Stimulated activated CD4-positive, alpha-beta T cell treated with anti-CD3 and anti-CD28 coated beads, Interleukin-2, amount 100 ng/mL, for 48 hours (primary cell): ENCODE measurements at places on chromosomes 4 and X.

DNA sequence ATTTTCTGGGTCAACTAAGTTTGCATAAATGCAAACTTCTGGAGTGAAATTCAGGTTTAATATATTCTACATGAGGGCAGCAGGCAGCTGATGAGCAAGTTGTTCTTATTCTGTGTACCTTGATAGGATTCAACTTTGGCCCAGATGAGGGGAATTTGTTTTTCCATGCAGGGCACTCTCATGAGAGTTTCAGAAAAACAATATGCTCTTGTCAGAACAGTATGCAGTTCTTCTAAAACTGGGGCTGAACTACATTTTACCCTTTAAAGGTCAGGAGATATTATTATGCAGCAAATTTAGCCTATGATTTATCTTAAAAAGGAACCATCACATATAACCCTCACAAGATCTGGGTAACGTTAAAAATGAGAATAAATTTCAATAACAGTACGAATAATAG, 19.2 kb downstream of the GPRIN3 start:
- no peak for DNase-seq

- no peak for DNase-seq
These were observed 97.9 kb downstream of the COX18 start for GRCh38 chr4:72971572-72971971.

- no peak for DNase-seq
These were observed 237.6 kb downstream of the FSTL5 start for GRCh38 chr4:161926033-161926828.

DNA sequence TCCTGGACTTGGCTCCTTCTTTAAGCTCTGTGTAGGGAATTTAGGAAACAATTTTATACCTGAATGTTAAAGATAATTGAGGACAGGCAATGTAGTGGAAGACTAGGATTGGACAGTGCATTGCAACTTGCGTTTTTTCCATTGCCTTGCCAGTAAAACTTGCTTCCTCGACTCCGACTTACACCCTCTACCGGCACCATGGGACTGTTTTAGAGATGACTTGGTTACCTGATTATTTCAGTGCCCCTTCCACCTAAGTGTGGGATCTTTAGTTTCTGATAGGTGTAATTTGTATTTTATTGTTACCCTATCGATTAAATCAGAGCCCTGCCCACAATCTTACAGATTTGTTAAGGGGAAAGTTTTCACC, 1.2 kb downstream of the PRPS1 start:
- no peak for DNase-seq

DNA sequence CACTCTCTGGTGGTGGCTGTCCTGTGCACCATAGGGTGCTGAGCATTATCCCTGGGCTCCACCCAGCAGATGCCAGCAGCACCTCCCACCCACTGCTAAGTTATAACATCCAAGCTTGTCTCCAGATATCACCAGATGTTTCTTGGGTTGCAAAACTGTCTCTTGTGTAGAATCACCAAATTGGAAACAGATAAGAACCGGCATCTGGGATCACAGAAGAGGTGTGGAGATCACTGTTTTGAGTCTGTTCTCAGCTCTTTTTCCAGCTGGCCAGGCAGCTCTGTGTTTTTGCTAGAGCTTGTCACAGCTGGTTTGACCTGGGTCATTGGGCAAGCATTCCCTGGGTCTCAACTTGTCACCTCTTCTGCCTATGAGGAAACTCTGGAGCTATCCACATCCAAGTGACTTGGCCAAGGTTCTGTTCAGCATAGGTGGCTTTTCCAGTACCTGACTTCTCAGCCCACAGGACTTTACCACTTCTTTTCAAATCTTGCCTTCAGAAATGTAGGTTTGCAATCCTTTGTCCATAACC, 15.3 kb upstream of the PUDP start:
- DNase-seq: no peak

- no peak for DNase-seq
These were observed 37.3 kb upstream of the GK2 start for GRCh38 chr4:79445371-79445781.

DNA sequence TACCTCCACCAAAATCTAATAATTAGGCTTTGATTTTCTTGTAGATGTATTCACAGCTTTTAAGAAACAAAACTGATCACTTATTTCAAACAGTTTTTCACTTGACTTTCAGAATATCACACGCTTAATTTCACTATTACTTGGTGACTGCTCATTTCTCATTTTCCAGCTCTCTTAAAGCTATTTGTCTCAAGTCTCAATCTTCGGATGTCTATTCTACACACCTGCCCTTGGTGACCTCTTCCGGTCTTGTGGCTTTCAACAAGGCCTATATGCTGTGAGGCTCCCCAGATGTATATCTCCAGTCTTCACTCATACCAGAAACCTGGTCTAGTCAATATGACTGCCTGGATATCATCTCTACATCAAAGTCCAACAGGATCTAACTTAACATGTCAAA, 34.9 kb upstream of the ANXA10 start:
- no peak for DNase-seq

DNA sequence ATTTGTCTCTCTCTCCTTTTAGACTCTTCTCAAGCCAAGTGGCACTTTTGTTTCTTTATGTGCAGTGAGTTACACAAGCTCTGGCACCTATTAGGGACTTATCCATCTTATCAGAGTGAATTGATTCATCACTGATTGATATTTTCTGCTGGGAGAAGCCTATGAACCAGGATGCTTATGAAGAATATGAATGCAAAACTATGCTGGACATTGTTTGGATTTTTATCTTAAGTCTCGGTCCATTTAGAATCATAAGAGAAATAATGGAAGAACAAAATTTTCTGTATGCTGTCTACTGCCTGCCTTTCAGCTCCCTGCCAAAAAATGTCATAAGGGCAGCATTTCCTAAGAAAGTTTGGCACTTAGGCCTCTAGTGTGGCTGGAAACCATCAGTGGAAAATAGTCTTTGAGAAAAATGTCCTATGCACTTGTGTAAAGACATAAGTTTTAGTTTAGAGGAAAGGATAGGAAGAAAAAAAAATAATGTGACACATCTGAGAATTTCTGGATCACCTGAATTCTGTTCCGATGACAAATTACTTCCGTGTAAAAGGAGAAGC, 365.7 kb upstream of the MAD2L1 start:
- no peak for DNase-seq

DNA sequence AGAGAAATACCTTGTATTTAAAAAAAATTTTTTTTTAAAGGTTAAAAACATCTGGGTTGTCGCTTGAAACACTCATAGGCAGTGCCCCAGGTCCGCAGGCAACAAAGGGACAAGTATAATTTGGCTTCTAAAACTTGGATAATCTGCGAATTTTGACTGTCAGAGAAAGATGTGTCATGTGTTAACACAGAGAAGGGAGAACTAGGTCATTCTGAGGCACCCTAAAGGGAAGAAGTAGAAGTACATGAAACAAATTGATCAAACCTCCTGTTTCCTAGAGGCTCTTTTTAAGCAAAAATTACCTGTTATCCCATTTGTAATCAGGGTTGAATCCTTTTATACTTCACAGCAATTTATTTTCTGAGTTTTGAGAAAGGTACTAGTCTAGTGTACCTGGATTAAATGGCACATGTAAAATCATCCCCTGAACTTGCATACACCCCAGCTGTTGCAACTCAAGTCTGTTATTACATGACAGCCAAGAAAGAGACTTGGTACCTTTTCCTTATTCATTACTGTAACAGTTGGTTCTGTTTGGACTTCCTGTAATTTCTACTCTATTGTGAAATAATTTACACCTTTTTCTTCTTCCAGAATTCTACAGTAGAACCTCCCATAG, 1.7 kb downstream of the SRD5A3 start:
- DNase-seq: no peak

- DNase-seq: no peak
These were observed 202.4 kb downstream of the ADAMTS3 start for GRCh38 chr4:72366601-72367000.

DNA sequence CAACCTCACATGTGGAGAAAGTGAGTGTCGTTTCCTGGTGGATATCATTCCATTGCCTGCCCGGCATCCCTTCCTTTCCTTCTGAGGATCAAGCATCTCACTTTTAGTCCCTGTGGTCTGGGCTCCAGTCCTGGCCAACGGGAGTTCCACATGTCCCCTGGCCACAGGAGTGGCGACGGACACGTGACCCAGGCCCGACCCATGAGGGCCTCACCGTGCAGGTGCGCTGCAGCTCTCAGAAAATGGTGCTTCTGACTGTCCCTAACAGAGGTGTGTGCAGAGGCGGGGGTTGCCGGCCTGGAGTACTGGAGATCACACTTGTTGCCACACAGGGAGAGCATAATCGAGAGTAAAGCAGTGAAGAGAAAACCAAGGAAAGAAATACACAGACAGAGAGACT, 476.9 kb upstream of the FRG1 start:
- DNase-seq: no peak

- DNase-seq: no peak
These were observed 48.5 kb downstream of the TSPAN5 start for GRCh38 chr4:98609934-98610333.

- DNase-seq: no peak
These were observed 46.8 kb downstream of the NEK1 start for GRCh38 chr4:169565606-169566005.

DNA sequence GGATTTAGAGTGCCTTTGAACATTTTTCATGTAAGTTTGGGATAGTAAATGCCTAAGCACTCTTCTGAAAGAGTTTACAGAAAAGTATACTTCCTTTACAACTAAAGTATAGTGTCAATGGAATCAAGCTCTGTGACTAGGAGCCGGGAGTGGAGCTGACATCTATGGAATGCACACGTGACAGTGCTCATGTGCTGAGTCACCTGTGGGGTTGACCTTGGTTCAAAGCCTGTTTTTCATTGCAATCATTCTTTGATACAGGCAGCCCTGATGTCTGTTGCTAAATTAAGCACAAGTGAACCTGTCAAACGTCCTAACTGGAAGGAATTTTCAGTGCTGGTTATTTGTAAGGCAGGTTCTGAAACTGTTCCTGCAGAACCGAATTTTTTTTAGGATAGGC, 82.5 kb downstream of the GPAT3 start:
- no peak for DNase-seq

- DNase-seq: peak; percentile 39
These were observed 85.7 kb upstream of the MTM1 start for GRCh38 chrX:150482537-150483206.

- no peak for DNase-seq
These were observed 203.7 kb upstream of the MBNL3 start for GRCh38 chrX:132692526-132692925.

- DNase-seq: no peak
These were observed 16.9 kb downstream of the STAP1 start for GRCh38 chr4:67575232-67576058.

- no peak for DNase-seq
These were observed 3.4 kb downstream of the GABRA2 start for GRCh38 chr4:46386570-46386969.

GRCh38 chr4:10732914-10733415, 48.4 kb upstream of the CLNK start:
- no peak for DNase-seq

DNA sequence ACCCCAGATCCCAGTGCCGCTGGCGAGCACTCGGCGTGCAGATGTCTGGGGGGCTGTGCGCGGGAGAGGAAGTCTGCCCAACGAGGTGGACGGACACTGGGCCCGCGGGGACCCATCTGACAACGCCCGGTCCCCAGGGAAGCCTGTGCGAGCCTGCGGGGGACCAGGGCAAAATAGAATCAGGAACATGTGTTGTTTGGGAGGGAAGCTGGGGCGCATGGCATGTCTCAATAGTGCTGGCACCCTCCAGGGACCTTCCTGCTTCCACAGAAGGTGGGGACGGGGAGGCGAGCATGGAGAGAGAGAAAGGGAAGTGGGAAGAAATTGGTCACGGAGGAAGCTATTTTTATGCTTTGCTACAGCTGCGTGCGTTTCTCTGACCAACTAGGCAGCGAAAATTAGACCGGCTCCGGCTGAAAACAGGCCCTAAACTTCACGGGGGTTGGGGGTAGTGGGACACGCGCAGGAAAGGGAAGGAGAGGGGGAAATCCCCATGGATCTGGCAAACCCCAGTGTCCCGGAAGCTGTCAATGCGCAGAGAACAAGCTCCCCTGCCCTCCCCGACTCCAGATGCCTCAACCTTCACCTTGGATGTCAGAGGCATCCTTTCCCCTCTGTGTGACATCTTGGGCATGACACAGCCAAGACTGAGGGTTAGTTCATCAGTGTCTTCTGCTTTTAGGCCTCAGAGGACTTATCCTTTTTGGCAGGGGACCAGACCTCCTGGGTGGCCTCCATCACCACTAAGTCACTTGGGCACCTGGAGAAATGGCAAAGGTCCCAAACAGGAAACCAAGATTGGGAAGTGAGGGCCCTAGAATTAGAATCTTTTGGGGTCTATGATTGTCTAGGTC, 169.8 kb upstream of the BCOR start:
- no peak for DNase-seq

- DNase-seq: no peak
These were observed 63.3 kb upstream of the PRPS1 start for GRCh38 chrX:107565015-107565414.

DNA sequence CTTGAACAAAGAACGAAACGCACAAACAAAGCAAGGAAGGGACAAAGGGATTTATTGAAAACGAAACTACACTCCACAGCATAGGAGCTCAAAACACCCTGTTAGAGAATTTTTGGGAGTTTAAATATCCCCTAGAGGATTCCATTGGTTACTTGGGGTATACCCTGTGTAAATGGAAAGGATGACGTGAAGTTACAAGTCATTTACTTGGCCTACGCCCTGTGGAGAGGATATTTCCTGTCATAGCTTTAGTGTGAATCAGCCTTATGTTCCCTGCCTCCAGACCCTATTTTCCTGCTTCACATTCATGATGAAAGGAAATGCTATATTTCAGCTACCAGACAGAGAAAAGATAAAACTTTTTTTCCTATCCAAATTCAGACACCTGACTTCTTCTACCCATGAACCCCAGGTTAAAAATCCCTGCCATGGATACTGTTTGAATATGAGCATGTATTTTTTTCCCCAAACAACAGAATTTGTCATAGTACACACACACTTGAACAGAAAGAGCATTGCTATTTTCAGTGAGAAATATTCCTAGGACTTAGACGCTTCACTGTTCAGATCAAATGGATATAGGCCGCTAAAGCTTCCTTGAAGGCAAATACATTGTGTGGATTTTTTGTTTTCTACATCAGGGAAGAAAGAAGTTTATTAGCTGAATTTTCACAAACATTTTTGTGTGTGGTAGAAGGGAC, 20.4 kb downstream of the PIN4 start:
- no peak for DNase-seq

DNA sequence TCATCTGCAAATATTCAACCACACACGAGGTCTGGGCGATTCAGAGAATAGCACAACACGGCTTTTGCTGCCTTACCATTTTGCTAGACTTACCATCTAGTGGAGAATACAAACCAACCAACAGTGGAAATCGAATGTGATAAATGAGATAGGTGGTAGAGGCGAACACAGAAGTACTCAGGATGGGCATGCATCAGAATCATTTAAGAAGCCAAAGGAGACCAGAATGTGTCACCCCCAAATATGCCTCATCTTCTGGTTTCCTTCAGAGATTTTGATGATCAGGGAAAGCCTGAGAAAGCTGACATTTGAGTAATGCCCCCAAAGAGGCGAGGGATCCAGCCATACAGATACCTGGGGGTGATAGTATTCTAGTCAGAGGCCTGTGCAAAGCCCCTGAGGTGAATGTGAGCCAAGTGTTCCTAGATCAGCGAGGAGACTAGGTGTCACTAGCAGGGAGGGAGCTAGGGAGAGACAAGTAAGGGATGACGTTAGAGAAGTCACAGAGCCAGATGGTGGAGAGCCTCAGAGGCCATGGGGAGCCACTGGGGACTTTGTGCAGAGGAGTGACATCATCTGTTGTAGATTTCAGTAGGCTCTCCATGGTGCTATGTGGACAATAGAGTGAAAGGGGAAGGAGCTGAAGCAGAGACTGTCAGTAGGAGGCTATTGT, 1.7 kb downstream of the MTMR1 start:
- peak; percentile 21 for DNase-seq

GRCh38 chr4:83150653-83151330, 36.3 kb upstream of the PLAC8 start:
- no peak for DNase-seq
